GM23338 (cell line): ENCODE measurements at places on chromosomes 11 and 22. TPM values are rescaled to one million over a fixed set of nuclear protein-coding genes. Genes with fewer than 3 reads are reported as not detected.
A peak's percentile ranks its signal among the peaks of the same experiment; 100 is the strongest.

DNA sequence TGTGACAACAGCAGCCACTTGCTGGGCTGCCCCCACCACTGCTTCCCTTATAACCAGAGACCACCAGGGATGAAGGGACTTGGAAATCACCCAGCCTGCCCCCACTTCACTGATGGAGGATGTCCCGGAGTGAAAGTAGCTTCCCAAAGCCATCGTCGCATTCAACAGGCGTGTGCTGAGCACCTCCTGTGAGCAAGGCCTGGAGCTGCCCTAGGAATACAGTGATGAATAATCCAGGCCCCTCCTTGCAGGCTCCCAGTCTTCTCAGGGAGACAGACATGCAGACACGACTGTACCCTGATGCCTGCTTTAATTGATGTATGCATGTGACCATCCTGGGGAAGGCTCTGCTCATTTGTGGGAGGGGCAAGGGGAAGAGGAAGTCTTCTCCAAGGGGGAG, 22.6 kb downstream of the PTPN5 start:
- DNase-seq = no peak
- H3K36me3 ChIP-seq = no peaks in the 10 kb centered on the region
- no peaks in the 10 kb centered on the region for H3K27me3 ChIP-seq
- peaks cover 27% of the 10 kb centered on the region for H3K4me1 ChIP-seq
- H3K27ac ChIP-seq = no peak overlapping the region

DNA sequence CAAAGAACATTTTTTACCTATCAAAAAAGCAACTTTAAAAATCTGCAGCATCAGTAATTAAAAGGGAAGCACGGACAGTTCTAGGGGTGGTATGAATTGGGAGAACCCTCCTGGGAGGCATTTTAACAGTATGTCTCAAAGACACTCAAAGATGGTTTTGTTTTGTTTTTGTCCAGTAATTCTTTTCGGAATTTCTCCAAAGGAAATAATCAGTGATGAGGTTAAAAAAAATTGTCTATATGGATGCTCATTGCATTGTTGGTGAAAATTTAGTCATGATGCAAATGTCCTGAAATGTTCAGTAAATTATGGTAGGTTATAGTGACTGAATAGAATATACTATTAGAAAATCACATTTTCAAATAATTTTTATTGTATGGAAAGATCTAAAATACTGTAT, 115.1 kb downstream of the ATXN10 start:
- H3K27ac ChIP-seq = no peak overlapping the region
- H3K4me3 ChIP-seq = no peak overlapping the region
- H3K4me1 ChIP-seq = 0 out of 2 replicates have a peak, but pooled peaks cover 4% of the 10 kb centered on the region
- no peaks in the 10 kb centered on the region for H3K36me3 ChIP-seq
- no peak for DNase-seq
- H3K27me3 ChIP-seq = no peaks in the 10 kb centered on the region

DNA sequence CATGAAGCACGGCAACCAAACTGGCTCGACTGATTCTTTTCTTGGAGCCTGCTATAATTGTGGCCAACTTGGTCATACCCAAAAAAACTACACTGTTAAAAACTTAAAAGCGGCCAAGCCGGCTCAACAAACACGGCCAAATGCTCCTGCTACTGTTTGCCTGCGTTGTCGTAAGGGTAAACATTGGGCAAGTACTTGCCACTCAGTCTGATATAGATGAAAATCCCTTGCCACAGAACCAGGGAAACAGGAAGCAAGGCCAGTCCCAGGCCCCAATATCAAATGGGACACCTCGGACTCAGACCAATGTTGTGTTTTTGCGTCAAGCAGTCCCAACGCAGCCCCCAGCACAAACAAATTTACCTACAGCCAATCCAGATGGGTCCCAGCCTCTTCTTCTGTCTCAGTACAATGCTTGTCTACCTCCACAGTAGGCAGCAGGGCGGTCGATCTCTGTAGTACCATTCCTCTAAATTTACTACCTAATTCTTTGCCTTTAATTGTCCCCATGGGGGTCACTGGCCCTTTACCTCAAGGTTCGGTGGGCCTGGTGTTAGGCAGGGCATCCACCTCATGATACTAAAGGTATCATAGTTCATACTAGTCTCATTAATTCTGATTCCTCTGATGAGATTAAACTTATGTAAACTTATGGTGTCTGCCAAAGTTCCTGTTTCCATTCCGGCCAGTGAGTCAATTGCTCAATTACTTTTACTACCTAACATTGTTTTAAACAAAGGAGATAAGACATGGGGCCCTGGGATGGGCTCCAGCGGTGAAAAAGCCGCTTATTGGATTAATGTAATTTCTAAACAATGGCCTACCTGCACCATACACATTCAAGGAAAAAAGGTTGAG, 3.7 kb upstream of the COMT start:
- H3K27ac ChIP-seq = no peak overlapping the region
- peaks cover 2% of the 10 kb centered on the region; the same call in 1 of the 2 replicates for H3K36me3 ChIP-seq
- peaks cover 5% of the 10 kb centered on the region for H3K4me1 ChIP-seq
- no peak overlapping the region for H3K4me3 ChIP-seq
- no peaks in the 10 kb centered on the region for H3K27me3 ChIP-seq
- no peak for DNase-seq

- H3K36me3 ChIP-seq = no peaks in the 10 kb centered on the region
- DNase-seq = no peak
- no peaks in the 10 kb centered on the region for H3K4me1 ChIP-seq
- no peak overlapping the region for H3K4me3 ChIP-seq
- no peaks in the 10 kb centered on the region for H3K27me3 ChIP-seq
- H3K27ac ChIP-seq = no peak overlapping the region
These were observed 6.0 kb upstream of the OR52B6 start for GRCh38 chr11:5574654-5575053.

The PRRG4 gene
- polyA plus RNA-seq = 1.4 and 1.6 TPM in 2 replicates

- H3K27me3 ChIP-seq = no peaks in the 10 kb centered on the region
- no peak overlapping the region; the same call in 1 of the 2 replicates for H3K27ac ChIP-seq
- DNase-seq = no peak
- H3K36me3 ChIP-seq = peaks cover 15% of the 10 kb centered on the region; the same call in 1 of the 2 replicates
- H3K4me1 ChIP-seq = peaks cover 7% of the 10 kb centered on the region; the same call in 1 of the 2 replicates
- H3K4me3 ChIP-seq = no peak overlapping the region
These were observed 5.4 kb downstream of the HINFP start for GRCh38 chr11:119126675-119127268.

The CARNS1 gene
- polyA plus RNA-seq = 0.52 and 0.63 TPM in 2 replicates

GRCh38 chr22:46589141-46589748, 30.9 kb upstream of the GRAMD4 start:
- no peak overlapping the region for H3K27ac ChIP-seq
- H3K4me3 ChIP-seq = no peak overlapping the region
- no peaks in the 10 kb centered on the region for H3K27me3 ChIP-seq
- H3K36me3 ChIP-seq = no peaks in the 10 kb centered on the region
- peaks cover 12% of the 10 kb centered on the region; the same call in 1 of the 2 replicates for H3K4me1 ChIP-seq

DNA sequence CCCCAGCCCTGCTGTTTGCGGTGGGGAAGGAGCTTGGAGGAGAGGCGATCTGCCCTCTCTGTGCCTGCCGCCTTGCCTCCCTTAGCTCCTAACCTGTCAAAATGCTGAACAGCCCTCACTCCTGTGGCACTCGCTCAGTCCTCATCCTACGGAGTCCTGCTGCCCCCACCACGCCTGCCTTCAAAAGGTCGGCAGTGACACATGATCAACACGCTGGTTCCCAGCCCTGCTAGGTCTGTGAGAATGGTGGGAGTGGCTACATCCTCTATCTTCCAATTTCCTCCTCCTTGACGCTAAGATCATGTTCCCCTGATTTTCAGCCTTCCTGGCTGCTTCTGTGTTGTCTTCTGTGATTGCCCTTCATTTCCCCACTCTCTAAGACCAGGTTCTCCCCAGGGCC, 120.2 kb upstream of the TBCEL start:
- H3K36me3 ChIP-seq = no peaks in the 10 kb centered on the region
- H3K4me1 ChIP-seq = peaks cover 3% of the 10 kb centered on the region; the same call in 1 of the 2 replicates
- no peaks in the 10 kb centered on the region for H3K27me3 ChIP-seq
- no peak for DNase-seq
- no peak overlapping the region for H3K4me3 ChIP-seq

GRCh38 chr22:42785706-42786499, 65.2 kb upstream of the A4GALT start:
- no peak overlapping the region for H3K27ac ChIP-seq
- H3K4me3 ChIP-seq = no peak overlapping the region

DNA sequence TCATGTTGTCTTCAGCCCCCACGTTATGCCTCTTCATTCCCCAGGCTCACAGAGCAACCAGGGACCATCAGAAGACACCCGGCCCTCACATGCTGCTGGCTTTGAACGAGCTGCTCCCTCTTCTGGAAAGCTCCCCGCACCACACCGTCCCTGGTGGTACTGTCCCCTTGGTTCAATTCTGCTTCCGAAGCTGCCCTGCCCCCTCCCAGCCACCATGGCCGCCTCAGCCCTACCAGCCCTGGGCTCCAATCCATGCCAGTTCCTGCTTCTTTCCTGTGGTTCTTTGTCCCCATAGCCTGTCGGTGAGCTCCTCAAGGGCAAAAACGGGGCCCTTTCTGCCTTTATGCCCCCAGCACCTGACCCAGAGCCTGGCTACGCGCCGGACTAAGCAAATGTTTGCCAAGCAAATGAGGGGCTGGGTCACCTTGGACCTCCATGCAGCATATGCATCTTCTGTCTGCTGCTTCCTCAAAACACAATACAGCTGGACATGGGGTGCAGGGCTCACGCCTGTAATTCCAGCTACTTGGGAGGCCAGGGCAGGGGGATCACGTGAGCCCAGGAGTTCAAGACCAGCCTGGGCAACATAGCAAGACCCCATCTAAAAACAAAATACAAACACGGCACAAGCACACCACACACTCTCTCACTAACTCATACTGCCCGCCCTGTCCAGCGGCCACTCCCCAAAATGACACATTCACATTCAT, 21.3 kb downstream of the TNKS1BP1 start:
- H3K4me3 ChIP-seq = no peak overlapping the region
- peaks cover 35% of the 10 kb centered on the region for H3K36me3 ChIP-seq
- H3K4me1 ChIP-seq = no peaks in the 10 kb centered on the region
- no peaks in the 10 kb centered on the region for H3K27me3 ChIP-seq

The OR2AG2 gene
- 0.11 and 0.26 TPM in 2 replicates for polyA plus RNA-seq

DNA sequence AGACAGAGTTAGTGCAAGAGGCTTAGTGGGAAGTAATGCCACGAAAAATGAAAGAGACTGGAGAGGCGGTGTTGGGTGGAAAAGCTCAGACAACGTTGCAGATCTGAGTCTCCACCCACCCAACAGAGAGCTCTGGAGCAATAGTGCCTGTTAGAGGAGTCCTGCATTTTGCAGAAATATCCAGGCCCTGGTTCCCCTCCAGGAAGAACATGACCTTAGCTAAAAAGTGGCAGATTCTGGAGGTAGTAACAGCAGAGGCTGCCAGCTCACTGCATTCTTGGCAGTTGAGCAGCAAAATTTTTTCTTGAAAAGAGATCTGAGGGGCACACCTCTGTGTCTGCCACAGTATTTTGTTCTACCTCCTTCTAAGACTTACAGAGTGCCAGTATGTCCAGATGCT, 27.7 kb upstream of the BIRC3 start:
- H3K4me3 ChIP-seq = no peak overlapping the region
- H3K27me3 ChIP-seq = no peaks in the 10 kb centered on the region
- no peak overlapping the region for H3K27ac ChIP-seq
- no peak for DNase-seq

DNA sequence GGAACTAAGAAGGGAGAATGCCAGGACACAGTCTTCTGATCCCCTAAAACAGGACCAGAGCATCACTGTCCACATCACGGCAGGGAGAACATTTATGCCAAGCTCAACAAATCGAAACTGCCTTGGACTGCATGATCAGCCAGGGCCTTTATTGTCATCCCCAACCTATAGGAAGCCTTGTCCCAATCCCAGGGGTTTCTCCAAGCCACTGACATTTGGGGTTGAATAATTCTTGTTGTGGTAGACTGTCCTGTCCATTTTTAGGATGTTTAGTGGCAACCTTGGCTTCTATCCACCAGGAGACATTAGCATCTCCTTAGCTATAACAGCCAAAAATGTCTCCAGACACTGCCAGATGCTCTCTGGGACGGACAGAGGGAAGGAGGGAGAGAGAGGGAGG, 37.1 kb downstream of the RPL27A start:
- DNase-seq = no peak
- no peak overlapping the region for H3K4me3 ChIP-seq
- peaks cover 11% of the 10 kb centered on the region; the same call in 1 of the 2 replicates for H3K4me1 ChIP-seq
- H3K27ac ChIP-seq = no peak overlapping the region
- no peaks in the 10 kb centered on the region for H3K36me3 ChIP-seq
- H3K27me3 ChIP-seq = no peaks in the 10 kb centered on the region

GRCh38 chr22:39469326-39469680, 12.5 kb downstream of the MGAT3 start:
- no peak overlapping the region for H3K27ac ChIP-seq
- H3K4me3 ChIP-seq = no peak overlapping the region
- H3K27me3 ChIP-seq = no peaks in the 10 kb centered on the region
- H3K36me3 ChIP-seq = no peaks in the 10 kb centered on the region
- H3K4me1 ChIP-seq = peaks cover 34% of the 10 kb centered on the region

DNA sequence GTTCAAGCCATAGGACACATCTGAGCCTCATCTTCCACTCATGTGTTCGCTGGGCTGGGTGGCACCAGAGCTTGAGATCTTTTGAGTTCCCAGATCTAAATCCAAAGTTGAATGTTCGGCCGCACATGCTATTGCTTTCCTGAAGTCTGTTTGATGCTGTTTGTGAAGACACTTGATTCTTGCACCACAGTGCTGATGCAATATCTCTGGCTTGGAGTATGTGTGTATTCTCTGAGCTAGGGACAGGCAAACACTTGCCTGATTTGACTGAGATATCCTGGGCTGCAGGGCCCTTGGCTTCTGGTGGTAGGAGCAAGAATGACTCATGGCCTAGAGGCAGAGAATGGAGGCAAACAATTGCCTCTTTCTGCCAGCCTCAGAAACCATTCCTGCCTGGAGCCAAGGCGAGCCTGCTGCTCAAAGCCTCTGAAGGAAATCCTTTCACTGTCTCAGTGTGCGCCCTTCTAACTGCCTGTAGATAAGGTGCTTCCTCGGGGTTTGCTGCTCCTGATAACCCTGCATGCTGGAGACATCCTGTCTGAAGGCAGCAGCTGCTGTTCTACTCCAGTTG, 73.0 kb downstream of the CYB5R2 start:
- no peak for DNase-seq
- H3K36me3 ChIP-seq = no peaks in the 10 kb centered on the region
- no peak overlapping the region for H3K4me3 ChIP-seq
- H3K27ac ChIP-seq = no peak overlapping the region

The PATE4 gene
- not detected in 2 replicates for polyA plus RNA-seq

- H3K27me3 ChIP-seq = peaks cover 6% of the 10 kb centered on the region
- H3K4me1 ChIP-seq = no peaks in the 10 kb centered on the region; the same call in 1 of the 2 replicates
- no peak for DNase-seq
- H3K36me3 ChIP-seq = no peaks in the 10 kb centered on the region
These were observed 21.1 kb upstream of the KLHL35 start for GRCh38 chr11:75453916-75454655.

GRCh38 chr11:86926975-86927374, 28.2 kb downstream of the FZD4 start:
- DNase-seq = no peak
- H3K27ac ChIP-seq = no peak overlapping the region
- H3K4me3 ChIP-seq = no peak overlapping the region
- H3K27me3 ChIP-seq = no peaks in the 10 kb centered on the region
- H3K4me1 ChIP-seq = peaks cover 7% of the 10 kb centered on the region
- no peaks in the 10 kb centered on the region for H3K36me3 ChIP-seq

GRCh38 chr11:125262194-125262829, 97.8 kb downstream of the PKNOX2 start:
- peaks cover 35% of the 10 kb centered on the region for H3K27me3 ChIP-seq
- H3K4me1 ChIP-seq = peaks cover 25% of the 10 kb centered on the region; the same call in 1 of the 2 replicates
- DNase-seq = no peak
- no peak overlapping the region for H3K27ac ChIP-seq
- peak overlapping the region; percentile 49 for H3K4me3 ChIP-seq

- H3K27me3 ChIP-seq = no peaks in the 10 kb centered on the region
- H3K36me3 ChIP-seq = no peaks in the 10 kb centered on the region
- peaks cover 10% of the 10 kb centered on the region for H3K4me1 ChIP-seq
These were observed 3.3 kb downstream of the P2RX6 start for GRCh38 chr22:21018314-21018713.
